ENCODE measurements at places on chromosomes 13 and 19. TPM values are rescaled to one million over a fixed set of nuclear protein-coding genes. Genes with fewer than 3 reads are reported as not detected.

GRCh38 chr13:42526276-42526675, 47.7 kb upstream of the TNFSF11 start:
- no peaks in the 10 kb centered on the region for H3K36me3 ChIP-seq
- no peak for DNase-seq
- no peak overlapping the region for H3K4me3 ChIP-seq
- H3K27me3 ChIP-seq: no peaks in the 10 kb centered on the region

Gene C13orf42
- not detected for total RNA-seq

GRCh38 chr19:38852231-38853044, 2.7 kb upstream of the HNRNPL start:
- H3K4me1 ChIP-seq: peaks cover 41% of the 10 kb centered on the region
- H3K27me3 ChIP-seq: no peaks in the 10 kb centered on the region
- H3K27ac ChIP-seq: peak overlapping the region; percentile 98
- peak overlapping the region; percentile 95 for H3K4me3 ChIP-seq

- H3K4me3 ChIP-seq: no peak overlapping the region
- no peaks in the 10 kb centered on the region for H3K27me3 ChIP-seq
- H3K36me3 ChIP-seq: peaks cover 2% of the 10 kb centered on the region
- no peak for DNase-seq
These were observed 5.0 kb upstream of the C19orf25 start for GRCh38 chr19:1483979-1484428.

DNA sequence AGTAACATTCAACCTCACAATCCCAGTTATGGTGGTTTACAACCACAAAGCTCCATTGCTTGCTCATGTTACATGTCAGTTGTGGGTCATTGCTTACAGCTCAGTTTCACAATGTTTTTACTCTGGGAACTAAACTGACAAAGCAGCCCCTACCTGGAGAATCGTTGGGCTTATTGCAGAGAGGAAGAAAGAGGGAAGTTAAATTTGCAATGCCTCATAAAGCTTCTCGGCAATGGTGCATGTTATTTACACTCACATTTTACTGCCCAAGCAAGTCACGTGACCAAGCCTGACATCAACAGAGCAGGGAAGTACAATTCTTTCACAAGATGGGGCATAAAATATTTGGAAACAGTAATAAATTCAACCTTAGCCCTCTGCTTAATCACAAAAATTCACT, 441.6 kb downstream of the TDRD3 start:
- no peak for DNase-seq
- H3K27ac ChIP-seq: no peak overlapping the region
- H3K4me3 ChIP-seq: no peak overlapping the region
- no peaks in the 10 kb centered on the region for H3K4me1 ChIP-seq
- H3K36me3 ChIP-seq: no peaks in the 10 kb centered on the region

DNA sequence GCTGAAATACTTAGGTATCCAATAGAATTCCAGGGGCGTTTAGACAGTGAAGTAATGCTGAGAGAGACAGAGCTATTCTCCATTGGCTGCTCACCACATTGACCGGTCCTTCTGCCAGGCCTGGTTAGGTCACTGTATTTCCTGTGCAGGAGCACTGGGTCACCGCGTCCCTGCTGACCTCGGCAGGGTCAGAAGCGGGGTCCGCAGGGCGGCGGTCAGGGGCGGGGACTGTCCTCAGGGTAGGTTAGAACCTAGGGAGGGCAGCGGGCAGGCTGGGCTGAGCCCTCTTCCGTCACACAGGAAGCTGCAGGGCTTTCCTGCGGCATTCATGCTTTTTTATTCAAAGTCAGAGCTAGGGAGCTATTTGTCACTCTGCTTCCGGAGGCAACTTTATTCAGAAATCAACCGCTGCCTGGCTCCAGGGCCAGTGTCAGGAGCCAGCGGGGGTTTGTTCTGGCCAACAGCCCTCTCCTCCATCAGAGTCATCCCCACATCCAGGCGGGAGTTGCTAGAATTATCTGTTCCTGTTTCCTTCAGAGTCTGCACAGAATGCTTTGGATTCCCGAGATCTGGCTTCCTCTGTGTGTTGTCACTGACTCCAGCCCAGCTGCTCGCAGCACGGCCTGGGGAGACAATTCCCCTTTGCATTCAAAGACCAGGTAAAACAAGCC, 81.2 kb upstream of the WASF3 start:
- peak overlapping the region; percentile 34 for H3K27ac ChIP-seq
- H3K27me3 ChIP-seq: peaks cover 3% of the 10 kb centered on the region
- peaks cover 10% of the 10 kb centered on the region for H3K4me1 ChIP-seq
- DNase-seq: peak; percentile 70
- H3K36me3 ChIP-seq: no peaks in the 10 kb centered on the region

- DNase-seq: no peak
- H3K27me3 ChIP-seq: no peaks in the 10 kb centered on the region
- no peaks in the 10 kb centered on the region for H3K36me3 ChIP-seq
- H3K4me1 ChIP-seq: no peaks in the 10 kb centered on the region
- H3K4me3 ChIP-seq: no peak overlapping the region
These were observed 10.3 kb downstream of the FREM2 start for GRCh38 chr13:38697197-38697596.

DNA sequence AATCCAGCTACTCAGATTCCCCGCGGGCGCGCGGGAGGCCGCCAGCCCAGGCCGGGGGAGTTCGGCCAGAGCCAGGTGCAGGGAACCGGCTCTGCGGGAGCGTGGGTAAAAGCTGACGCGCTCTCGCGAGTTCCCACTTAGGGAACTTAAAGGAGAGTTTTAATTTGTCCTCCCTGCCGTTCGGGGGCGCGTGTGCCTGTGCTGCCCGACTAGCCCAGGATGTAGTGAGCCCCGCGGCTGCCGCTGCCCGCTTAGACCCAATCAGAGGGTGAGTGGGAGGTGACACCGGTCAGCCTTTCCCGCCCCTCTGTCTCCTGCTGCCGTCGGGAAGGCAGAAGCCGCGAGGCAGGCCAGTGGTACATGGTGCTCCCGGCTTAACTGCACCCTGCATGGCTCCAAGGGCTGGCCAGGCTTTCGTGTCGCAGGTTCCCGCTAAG, 36.0 kb upstream of the NEK3 start:
- H3K36me3 ChIP-seq: peaks cover 2% of the 10 kb centered on the region
- H3K4me1 ChIP-seq: peaks cover 22% of the 10 kb centered on the region
- no peaks in the 10 kb centered on the region for H3K27me3 ChIP-seq
- peak overlapping the region; percentile 96 for H3K4me3 ChIP-seq
- peak; percentile 88 for DNase-seq

DNA sequence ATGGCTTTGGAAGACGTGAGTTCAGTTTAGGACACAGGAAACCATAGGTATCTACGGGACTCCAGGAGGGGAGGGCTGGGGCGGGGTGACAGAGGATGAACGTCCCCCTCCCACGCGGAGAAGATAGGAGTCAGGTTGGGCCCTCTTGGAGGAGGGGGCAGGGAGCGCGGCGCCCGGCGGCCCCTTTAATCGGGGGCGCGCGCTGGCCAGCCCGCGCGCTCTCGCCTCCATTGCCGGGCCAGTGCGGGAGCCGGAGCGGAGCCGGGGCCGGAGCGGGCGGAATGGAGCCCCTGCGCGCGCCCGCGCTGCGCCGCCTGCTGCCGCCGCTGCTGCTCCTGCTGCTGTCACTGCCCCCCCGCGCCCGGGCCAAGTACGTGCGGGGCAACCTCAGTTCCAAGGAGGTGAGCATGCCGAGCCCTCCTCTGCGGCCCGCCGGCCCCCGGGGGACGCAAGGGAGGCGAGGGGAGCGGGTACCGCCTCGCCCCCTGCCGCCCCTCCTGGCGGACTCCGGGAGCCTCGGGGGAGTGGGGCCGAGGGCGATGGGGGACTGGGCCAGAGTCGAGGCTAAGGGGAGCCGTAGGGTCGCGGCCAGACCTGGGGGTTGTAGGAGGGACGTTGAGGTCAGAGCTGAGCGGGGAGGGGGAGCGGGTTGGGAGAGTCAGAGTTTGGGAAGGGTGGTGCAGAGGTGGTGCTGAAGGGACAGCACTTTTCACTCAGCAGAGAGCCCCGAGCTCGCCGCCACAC, at the start of gene TMEM145:
TSS of gene TMEM145 (plus strand) at position 214 of the 744 bp plus-strand sequence. CDS start at position 282, 68 bp downstream.
- H3K4me1 ChIP-seq: peaks cover 18% of the 10 kb centered on the region
- H3K27ac ChIP-seq: no peak within 1 kb of the TSS
- peak; percentile 82 for DNase-seq
- peaks cover 42% of the 10 kb centered on the region for H3K27me3 ChIP-seq

- H3K4me1 ChIP-seq: peaks cover 5% of the 10 kb centered on the region
- peaks cover 54% of the 10 kb centered on the region for H3K36me3 ChIP-seq
- H3K27me3 ChIP-seq: no peaks in the 10 kb centered on the region
These were observed 19.6 kb downstream of the AP2A1 start for GRCh38 chr19:49786376-49786820.

- DNase-seq: no peak
- H3K27ac ChIP-seq: no peak overlapping the region
- H3K27me3 ChIP-seq: no peaks in the 10 kb centered on the region
- H3K4me3 ChIP-seq: no peak overlapping the region
- no peaks in the 10 kb centered on the region for H3K4me1 ChIP-seq
- H3K36me3 ChIP-seq: peaks cover 18% of the 10 kb centered on the region
These were observed 17.4 kb upstream of the PLPP2 start for GRCh38 chr19:308471-309205.

DNA sequence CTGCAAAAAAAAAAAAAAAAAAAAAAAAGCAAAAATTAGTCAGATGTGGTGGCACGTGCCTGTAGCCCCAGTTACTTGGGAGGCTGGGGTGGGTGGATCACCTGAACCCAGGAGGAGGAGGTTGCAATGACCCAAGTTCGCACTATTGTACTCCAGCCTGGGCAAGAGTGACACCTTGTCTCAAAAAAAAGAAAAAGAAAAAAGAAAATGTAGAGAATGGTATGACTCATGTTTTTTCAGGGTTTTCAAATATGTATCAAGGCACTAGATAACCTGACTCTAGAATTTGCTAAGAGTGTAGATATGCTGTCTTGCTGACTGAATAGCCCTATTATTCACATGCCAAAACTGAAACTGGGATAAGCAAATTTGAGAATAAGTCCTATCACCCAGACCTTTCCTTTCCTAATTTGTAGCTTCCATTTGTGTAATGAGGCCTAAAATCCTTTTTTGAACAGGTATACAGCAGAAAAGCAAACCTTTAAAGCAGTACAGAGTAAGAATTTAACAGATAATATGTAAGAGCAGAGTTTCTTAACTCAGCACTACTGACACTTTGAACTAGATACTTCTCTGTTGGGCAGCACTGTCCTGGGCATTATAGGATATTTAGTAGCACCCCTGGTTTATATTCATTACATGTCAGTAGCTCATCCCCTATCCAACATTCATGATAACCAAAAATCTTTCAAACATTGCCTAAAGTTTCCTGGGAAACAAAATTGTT, 108.6 kb downstream of the ELF1 start:
- H3K27me3 ChIP-seq: no peaks in the 10 kb centered on the region
- H3K36me3 ChIP-seq: peaks cover 3% of the 10 kb centered on the region
- no peak overlapping the region for H3K4me3 ChIP-seq
- DNase-seq: no peak
- peaks cover 9% of the 10 kb centered on the region for H3K4me1 ChIP-seq

DNA sequence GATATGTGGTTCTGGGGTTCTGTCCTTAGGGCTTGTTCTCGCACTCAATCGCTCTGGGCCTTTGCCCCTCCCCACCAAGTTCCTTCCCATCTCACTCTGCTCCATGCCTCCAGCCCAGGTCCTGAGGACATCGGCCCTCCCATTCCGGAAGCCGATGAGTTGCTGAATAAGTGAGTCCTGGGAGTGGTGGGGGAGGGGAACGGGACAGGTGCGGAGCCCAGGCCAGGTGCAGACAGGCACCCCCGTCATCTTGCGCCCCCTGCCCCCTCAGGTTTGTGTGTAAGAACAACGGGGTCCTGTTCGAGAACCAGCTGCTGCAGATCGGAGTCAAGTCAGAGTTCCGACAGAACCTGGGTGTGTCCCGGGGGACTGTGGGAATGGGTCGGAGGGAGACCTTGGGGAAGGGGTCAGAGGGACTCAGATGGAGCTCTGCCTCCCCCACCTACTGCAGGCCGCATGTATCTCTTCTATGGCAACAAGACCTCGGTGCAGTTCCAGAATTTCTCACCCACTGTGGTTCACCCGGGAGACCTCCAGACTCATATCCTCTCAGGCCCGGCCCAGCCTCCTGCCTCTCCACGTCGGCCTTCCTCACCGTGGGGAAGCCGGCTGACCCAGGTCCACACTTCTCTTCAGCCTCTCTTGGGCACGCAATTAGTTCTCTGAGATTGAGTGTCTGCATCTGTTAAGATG, 10.1 kb downstream of the FUZ start:
- DNase-seq: no peak
- no peak overlapping the region for H3K27ac ChIP-seq
- peaks cover 6% of the 10 kb centered on the region for H3K4me1 ChIP-seq
- no peak overlapping the region for H3K4me3 ChIP-seq
- peaks cover 27% of the 10 kb centered on the region for H3K36me3 ChIP-seq
- H3K27me3 ChIP-seq: no peaks in the 10 kb centered on the region

DNA sequence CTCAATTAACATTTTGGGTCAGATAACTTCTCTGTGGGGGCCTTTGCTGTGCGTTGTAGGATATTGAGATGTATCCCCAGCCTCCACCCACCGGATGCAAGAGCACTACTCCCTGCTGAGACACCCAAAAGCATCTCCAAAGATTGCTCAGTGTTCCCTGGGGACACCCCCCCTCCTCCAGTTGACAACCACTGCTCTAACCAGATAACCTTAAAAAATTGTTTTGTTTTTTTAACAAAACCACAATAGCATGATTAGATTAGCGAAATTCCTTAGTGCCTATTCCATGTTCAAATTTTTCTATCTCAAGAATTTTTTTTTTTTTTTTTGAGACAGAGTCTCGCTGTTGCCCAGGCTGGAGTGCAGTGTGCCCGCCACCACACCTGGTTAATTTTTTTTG, 2.6 kb upstream of the EPN1 start:
- no peak overlapping the region for H3K27ac ChIP-seq
- H3K27me3 ChIP-seq: no peaks in the 10 kb centered on the region
- DNase-seq: no peak
- H3K4me1 ChIP-seq: peaks cover 37% of the 10 kb centered on the region
- peaks cover 48% of the 10 kb centered on the region for H3K36me3 ChIP-seq

DNA sequence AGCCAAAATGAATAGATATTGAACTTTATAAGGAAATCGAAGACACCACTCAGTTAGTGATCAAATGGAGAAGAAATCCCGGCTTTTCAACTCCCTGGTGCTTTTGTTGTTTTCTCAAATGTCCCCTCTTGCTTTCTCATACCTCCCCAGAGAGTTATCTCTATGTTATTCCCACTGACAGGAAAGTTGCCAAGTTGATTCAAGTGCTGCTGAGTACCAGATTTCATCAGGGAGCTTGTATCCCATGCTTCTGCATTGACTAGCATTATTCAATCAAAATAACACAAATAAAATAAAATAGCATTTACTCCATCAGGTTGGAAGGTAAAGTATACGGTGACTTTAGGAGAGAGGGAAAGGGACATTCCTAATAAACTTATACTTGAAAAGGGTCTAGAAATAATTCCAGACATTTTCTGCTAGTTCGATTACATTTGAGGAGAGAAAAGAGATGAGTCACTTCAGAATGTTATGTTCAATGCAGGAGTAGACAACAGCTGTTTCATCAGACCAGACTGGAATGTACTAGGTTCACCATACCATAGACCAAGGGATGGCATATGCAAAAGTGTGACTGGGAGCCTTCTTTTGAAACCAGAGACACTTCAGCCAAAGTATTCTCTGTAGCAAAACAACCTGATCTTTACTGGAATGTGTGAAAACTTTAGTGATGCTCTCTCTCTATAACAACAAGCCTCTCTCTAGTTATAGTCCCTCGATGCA, 397.8 kb downstream of the FGF14 start:
- H3K4me3 ChIP-seq: no peak overlapping the region
- H3K36me3 ChIP-seq: no peaks in the 10 kb centered on the region
- no peak overlapping the region for H3K27ac ChIP-seq
- H3K27me3 ChIP-seq: no peaks in the 10 kb centered on the region

Gene ARHGAP33
- 26.4 TPM for total RNA-seq
